Hepatic stellate cell (primary cell): ENCODE measurements at places on chromosomes 5 and 9.

DNA sequence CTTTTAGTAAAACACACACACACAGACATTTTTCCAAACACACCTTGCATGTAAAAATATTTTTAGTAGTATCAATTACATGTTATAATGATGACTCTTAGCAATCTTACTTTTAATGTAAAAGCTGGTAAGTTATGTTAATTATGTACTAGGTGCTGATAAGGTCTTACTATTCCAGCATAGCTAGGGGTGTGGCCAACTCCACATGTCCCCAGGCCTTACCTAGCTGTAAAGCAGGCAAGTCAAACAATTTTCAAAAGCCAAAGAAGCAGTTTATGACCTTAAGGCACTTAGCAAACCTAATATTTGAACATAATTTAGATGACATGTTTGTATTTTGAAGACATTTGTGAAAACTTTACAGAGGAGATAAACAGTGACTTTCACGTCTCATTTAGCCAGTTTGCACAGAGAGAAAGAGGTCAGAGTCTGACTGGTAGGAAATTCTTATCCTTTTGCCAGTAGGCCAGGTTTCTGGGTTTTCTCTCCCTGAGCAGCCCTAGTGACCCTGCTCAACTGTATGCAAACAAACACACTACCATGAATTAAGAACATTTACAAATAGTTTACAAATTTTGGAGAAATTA lies 26.5 kb upstream of the GPX3 start:
- no peak for DNase-seq

DNA sequence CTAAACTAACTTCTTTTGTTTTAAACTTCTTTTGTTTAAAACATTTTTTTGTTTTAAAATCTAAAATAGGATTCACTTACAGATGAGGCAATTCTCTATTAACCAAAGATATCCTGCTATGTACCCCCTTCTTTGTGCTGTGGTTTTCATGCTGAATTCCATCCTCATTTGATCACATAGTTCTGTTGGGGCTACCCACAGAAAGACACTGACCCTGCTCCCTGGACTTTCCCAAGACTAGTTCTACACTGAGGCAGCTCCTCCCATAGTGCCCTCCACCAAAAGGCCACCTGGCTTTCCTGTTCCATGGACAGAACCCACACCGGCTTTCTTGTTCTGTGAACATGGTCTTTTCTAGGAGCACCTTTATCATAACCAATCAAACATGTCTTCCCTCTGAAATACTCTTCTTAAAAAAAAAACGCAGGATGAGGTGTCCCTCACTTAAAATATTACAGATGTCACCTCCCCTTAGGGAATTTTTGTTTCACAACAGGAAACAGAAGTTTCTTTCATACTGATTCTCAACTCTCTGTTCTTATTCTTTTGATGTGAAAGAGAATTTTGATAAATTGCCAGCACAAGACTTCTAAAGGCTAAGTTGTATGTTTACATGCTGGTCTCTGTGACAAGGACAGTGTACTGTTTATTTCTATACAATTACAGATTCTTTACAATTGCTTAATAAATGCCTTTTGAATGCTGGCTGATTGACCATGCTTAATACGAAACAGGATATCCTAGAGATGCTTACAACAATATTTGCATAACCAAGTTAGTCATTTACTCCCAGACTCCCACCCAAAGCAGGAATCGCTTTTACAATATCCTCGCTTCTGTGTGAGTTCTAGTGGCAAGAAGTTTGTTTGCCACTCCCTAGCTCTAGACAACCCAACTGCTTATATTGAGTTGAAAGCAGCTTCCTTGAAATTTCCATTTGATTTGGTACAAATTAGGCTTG lies 300.4 kb downstream of the DTWD2 start:
- DNase-seq: no peak

GRCh38 chr5:107119656-107120055 lies 551.1 kb downstream of the EFNA5 start:
- DNase-seq: no peak

DNA sequence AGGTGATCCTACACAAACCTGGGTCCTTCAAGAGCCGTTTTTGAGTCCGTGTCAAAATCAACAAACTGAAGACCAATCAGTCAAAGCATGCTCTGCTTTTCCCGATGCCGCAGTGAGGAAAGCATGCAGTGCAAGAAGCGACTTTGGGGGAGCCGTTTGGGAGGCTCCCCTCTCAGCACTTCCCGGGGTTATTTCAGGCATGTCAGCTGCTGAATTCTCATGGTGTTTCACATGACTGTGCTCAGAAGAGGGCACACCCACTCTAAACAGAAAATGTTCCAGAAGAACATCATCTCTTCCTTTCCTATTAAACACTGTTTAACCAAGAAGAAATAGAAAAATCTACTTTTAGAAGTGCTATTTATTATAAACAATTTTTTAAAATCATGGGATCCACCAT lies 125.5 kb downstream of the EPB41L4A start:
- no peak for DNase-seq

DNA sequence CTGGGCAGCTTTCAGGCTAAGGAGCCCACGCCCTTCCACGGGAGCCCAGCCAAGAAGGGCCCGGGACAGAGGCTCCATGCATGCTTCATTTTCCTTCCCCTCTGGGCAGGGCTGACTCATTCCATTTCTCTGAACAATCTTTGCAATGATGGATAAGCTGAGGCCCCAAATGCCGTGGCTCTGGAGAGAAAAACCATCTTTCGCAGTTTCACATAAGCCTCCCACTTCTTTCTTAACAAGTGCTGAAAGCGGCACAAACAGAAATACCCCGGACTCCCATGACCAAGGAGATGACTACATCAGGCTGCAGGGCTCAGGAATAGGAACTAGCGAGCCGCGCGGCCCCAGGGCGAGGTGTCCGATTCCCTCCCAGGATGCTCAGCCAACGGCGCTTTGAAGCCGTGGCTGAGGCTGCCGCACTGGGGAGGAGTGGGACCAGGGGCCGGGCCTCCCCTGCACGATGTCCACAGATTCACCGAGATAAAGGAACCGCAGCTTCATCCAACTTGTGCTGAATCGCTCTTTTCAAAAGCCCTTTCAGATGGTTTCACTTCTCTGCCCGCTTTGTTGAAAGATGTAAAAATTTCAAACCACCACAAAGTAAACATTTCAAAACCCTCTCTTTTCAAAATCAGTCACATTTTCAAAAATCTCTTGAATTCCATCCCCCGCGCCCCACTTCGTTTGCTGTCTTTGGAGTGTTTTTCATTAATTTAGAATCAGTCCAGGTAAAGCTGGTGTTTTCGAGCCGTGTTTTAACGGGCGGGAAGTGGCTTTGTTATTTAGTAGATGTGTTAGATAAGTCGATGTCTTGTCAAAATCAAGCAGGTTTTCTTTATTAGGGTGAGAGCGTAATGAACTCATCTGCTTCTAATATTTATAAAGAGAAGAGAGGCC lies 96.5 kb upstream of the LMX1B start:
- DNase-seq: peak; percentile 86

DNA sequence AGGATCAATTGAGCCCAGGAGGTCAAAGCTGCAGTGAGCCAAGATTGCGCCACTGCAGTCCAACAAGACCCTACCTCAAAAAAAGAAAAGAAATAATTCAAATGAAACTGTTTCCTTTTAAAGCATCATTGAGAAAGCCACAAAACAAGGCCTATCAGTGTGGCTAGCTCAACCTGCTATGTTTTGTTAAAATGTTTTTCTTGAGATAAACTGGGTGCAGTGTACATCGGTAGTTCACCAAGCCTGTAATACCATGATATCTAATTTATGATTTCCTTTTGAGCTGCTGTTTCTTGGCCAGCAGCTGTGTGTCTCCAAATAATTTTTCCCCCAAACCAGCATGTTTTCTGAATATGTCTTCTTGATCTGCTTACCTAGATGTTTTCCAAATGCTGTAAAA lies 97.3 kb upstream of the GOLGA1 start:
- no peak for DNase-seq

- DNase-seq: peak; percentile 23
These were observed 297.0 kb upstream of the ACTBL2 start for GRCh38 chr5:57779383-57780223.

DNA sequence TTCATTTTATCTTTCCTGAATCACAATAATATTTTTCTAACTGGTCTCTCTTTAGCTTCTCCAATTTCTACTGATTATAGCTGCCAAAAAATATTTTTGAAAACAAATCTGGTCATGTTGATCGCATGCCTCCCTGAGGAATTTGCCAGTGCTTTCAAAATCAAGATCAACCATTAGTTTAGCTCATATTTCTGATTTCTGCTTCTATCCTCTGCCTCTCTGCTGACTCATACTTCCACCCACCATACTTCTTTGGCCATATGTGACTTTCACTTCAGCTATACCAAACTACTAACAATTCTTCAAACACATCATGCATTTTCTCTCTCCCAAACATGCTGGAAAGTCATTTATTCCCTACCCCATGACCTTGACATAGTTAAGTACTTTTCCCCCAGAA lies 636.5 kb downstream of the TLE1 start:
- peak; percentile 6 for DNase-seq

GRCh38 chr5:138610918-138611677 lies 35.9 kb upstream of the HSPA9 start:
- DNase-seq: no peak

DNA sequence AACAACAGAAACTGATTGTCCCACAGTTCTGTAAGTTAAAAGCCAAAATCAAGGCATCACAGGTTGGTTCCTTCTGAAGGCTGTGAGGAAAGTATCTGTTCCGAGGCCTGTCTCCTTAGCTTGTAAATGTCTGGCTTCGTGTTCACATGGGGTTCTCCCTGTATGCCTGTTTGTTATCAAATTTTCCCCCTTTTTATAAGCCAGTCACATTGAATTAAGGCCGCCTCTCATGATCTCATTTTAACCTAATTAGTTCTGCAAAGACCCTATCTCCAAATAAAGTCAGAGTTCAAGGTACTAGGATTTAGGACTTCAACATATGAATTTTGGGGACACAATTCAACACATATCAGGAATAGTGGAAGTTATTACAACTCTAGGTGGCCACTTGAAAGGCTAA lies 331.5 kb downstream of the PIK3R1 start:
- DNase-seq: no peak

DNA sequence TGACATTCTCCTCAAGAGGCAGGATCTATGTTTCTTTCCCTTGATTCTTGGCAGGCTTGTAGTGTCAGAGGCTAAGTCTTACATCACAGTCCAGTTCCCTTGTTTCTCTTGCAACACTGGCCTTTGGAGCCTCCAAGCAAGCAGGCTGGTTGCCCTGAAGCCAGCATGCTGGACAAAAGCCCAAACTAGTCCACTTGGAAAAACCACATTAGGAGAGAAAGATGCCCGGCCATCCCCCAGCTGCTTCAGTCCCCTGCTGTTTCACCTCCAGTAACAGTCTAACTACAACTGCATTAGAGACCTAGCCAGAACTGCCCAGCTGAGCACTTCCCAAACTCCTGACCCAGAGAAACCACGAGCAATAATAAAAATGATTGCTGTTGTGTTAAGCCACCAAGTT lies 87.6 kb downstream of the ADAMTS6 start:
- DNase-seq: peak; percentile 20

- no peak for DNase-seq
These were observed 23.2 kb downstream of the ABO start for GRCh38 chr9:133251773-133252172.

- no peak for DNase-seq
These were observed 190.5 kb downstream of the LURAP1L start for GRCh38 chr9:12965303-12965702.

DNA sequence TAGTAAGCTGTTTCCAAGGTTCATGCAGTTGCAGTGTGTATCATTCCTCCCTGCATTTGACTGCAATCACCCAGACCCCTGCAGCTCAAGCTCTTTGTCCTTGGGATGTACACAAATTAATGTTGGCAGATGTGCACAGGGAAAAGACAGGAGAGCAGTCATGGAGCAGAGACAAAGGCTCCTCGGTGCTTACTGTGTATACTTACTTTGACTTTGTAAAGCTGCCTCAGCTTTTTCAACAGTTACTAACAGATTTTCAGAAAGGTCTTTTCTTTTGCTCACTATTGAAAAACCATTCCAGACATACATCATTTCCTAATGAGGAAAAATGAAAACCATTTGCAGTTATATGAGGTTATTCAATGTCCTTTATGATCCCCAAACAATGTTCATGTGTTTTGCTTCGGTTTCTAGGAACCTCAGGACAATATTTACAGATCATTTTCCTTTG lies 124.9 kb downstream of the TTC39B start:
- DNase-seq: no peak

DNA sequence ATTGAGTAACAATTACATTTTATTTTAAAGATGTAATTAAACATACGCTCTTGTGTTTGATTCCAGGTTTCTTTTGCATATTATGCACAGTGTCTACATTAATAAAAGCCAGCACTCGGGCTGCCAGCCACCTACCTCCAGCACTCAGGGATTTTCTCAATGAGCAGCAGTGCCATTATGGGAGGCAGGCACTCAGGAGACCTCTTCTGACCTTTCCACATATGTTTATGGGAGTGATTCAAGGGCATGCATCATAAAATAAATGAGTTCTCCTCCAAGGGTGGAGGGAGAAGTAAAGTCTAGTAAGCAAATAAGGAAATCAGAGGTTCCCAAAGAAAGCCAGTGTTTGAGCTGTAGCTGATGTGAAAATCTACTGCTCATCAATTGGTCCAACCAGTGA lies 119.8 kb upstream of the IRX2 start:
- DNase-seq: no peak

DNA sequence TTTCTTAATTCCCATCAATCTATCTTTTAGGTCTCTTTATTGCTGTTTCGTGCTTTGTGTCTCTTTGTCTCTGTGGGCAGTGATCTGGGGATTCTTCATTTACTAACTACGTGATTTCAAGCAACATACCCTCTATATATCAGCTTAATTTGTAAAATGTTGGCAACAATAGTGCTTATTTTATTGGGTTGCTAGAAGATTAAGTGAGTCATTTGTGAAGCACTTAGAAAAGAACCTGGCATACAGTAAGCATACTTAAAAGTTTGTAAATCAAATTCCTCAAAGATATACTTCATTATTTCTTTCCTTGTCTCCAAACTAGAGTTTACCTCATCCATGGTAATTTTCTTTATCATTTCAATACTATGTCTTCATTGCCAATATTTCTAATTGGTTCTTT lies 669.7 kb downstream of the MAT2B start:
- no peak for DNase-seq

DNA sequence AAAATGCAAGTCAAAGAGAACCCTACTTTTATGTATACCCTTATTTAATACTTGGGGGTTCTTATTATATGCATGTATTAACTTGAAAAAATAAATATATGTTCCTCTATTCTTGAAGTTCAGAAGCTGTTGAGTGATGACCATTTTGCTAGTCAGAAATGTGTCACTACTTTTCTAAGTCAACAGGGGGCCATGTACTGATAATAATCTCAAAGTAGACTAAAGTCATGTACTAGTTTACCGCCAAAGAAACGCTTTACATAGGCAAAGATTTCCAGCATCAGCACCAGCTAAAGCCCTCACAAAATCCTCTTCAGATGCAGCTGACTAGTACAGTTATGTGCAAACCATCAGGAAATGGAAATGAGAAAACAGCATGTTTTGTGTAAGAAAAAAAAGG lies 5.7 kb upstream of the BHMT start:
- DNase-seq: no peak

GRCh38 chr9:99628849-99629620 lies 192.7 kb upstream of the NR4A3 start:
- no peak for DNase-seq

GRCh38 chr5:159174511-159175168 lies 34.7 kb downstream of the RNF145 start:
- no peak for DNase-seq
